PC-9 (cell line): ENCODE measurements at places on chromosomes 5 and 9. TPM values are rescaled to one million over a fixed set of nuclear protein-coding genes. Genes with fewer than 3 reads are reported as not detected.

DNA sequence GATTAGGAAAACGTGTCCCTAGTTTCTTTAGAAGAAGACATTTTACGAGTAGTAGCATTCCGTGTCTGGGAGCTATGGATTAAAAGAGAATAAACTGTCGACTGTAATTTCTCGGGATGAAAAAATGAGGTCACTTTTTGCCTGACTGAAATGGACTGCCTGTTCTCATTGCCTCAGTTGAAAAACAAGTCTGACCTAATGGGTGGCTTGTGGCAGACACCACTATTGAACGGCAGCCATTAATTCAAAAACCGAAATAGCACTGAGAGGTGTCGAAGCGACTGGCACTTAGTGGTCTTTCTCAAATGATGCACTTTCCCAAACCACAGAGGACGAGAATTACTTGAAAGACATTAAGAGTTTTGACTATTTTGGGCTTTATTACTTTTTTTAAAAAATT lies 35.4 kb downstream of the OSTF1 start:
- no peak for DNase-seq
- H3K27me3 ChIP-seq: no peaks in the 10 kb centered on the region
- no peaks in the 10 kb centered on the region for H3K4me1 ChIP-seq
- H3K27ac ChIP-seq: no peak overlapping the region

GRCh38 chr9:109113892-109114609 lies 5.7 kb downstream of the TMEM245 start:
- DNase-seq: no peak
- H3K36me3 ChIP-seq: 0 out of 2 replicates have a peak, but pooled peaks cover 10% of the 10 kb centered on the region
- H3K27me3 ChIP-seq: no peaks in the 10 kb centered on the region
- peaks cover 81% of the 10 kb centered on the region for H3K4me1 ChIP-seq
- H3K27ac ChIP-seq: peak overlapping the region; percentile 15; the same call in 1 of the 2 replicates
- H3K4me3 ChIP-seq: no peak overlapping the region

- no peak overlapping the region for H3K4me3 ChIP-seq
- no peak for DNase-seq
- no peak overlapping the region for H3K27ac ChIP-seq
These were observed 19.9 kb upstream of the FRRS1L start for GRCh38 chr9:109186857-109187520.

DNA sequence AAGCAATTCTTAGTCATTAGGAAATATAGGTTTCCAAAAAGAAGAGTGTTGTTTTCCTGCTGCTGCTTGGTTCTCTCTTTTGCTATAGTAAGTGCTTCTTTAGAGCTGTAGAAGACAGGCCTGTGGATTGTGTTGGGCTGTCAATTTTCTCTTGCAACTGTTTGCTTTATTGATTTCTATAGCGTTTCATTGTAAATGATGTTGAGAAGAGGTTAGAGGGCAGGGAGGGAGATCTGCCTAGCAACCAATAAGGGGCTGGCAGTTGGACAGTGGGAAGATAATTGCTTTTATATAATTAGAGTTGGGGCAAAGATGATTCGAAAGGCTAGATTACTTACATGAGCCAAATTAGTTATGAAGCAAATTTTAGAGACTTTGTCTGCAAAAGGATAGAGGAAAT lies 11.1 kb downstream of the UNC13B start:
- no peak overlapping the region for H3K4me3 ChIP-seq
- H3K4me1 ChIP-seq: no peaks in the 10 kb centered on the region
- H3K36me3 ChIP-seq: no peaks in the 10 kb centered on the region
- H3K27ac ChIP-seq: no peak overlapping the region
- no peaks in the 10 kb centered on the region for H3K27me3 ChIP-seq
- DNase-seq: no peak

DNA sequence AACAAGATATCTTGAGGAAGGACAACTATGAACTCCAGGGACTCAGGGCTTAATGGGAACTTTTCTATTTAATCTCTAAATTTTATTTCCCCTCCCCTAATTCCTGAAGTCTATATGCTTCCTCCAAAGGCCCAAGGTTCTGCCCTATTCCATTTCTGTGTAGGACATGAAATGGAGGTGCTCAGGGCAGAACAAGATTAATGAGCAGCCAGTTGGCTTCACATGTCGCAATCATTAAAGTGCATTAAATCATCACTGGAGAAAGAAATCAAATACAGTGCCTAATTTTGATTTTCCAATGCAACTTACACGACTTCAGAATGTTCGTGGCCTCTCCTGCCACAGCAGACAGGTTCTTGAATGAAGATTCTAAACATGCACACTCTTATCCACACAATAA lies 862.1 kb downstream of the PTPRD start:
- no peaks in the 10 kb centered on the region for H3K4me1 ChIP-seq
- H3K36me3 ChIP-seq: no peaks in the 10 kb centered on the region

DNA sequence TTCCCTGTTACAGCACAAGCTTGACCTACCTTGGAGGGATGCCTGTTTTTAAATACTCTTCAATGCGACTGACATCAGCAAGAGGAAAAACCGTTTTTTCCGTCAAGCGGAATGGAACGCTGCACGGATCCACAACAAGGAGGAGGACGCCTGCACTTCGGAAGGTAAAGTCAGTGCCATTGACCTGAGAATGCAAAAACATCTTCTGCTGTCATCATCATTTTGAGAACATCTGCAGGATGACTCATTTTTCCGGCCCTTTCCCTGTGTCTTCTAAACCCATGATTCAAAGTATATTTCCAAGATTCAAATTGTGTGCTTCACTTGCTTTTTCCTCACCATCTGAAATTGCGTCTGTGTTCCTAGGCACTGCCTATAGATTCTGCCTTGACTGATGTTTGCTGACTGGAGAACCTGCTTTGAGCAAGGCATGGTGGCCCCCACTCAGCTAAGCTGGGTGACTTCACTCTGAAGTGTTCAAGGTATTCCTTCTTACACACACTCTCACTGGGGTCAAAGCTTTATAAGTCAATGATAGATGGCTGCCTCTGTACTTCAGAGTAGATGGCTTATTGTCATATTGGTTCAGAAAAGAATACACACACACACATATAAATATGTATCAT lies 78.1 kb downstream of the CEMIP2 start:
- H3K27ac ChIP-seq: peak overlapping the region; percentile 77
- H3K36me3 ChIP-seq: peaks cover 46% of the 10 kb centered on the region
- DNase-seq: no peak
- peaks cover 56% of the 10 kb centered on the region for H3K4me1 ChIP-seq

DNA sequence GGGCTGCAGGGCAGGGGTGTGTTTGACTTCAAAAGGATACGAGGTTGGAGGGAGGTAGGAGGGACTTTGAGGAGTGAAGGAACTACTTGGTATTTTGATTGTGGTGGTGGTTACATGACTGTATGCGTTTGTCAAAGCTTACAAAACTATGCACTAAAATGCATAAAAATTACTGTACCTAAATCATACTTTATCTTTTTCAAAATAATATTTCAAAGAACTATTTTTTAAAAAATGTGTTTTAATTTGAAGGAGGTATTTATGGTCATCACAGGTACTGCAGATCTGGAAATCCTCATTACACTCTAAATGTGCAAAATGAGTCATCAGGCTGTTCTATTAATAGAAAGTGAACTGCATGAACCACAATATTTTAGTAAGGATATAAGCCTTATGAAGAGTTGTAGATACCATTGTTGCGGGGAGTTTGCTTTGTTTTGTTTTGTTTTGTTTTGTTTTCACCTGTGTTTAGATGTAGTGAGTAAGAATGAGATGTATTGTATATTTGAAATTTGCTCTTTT lies 116.9 kb downstream of the ARRDC3 start:
- no peak for DNase-seq

DNA sequence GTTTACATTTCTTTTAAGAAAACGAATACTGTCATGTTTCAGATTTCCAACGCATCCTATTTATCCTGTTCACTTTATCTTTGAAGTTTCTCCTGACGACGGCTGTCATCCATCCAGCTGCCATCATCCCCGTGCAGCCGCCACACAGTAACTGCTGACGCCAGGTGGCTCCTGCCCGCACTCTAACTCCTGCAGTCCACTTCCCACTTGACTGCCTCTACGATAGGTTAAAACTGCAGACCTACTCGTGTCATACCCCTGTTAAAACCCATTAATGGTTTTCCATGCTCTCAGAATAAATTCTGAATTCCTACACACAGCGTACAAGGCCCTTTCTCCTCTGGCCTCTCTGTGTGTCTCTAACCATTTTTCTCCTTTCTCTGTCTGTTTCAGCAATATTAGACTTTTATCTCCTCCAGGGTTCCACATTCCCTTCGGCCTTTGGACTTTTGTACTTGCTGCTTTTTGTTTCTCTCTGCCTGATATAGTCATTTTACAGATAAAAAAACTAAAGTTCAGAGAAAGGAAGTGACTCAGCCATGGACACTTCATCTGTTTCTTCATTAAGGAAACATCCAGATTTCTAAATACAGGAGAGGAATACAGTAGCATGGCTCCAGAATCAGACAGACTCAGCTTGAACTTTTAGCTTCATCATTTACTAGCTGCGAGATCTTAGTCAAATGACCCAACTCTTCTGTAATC lies 84.9 kb downstream of the ADAMTS12 start:
- H3K4me3 ChIP-seq: no peak overlapping the region
- no peak for DNase-seq
- peaks cover 37% of the 10 kb centered on the region for H3K36me3 ChIP-seq
- H3K27me3 ChIP-seq: no peaks in the 10 kb centered on the region

- H3K36me3 ChIP-seq: no peaks in the 10 kb centered on the region
- DNase-seq: no peak
- H3K27ac ChIP-seq: no peak overlapping the region
- H3K4me3 ChIP-seq: no peak overlapping the region
- H3K4me1 ChIP-seq: no peaks in the 10 kb centered on the region
These were observed 149.1 kb upstream of the TRPM3 start for GRCh38 chr9:71270554-71270953.

DNA sequence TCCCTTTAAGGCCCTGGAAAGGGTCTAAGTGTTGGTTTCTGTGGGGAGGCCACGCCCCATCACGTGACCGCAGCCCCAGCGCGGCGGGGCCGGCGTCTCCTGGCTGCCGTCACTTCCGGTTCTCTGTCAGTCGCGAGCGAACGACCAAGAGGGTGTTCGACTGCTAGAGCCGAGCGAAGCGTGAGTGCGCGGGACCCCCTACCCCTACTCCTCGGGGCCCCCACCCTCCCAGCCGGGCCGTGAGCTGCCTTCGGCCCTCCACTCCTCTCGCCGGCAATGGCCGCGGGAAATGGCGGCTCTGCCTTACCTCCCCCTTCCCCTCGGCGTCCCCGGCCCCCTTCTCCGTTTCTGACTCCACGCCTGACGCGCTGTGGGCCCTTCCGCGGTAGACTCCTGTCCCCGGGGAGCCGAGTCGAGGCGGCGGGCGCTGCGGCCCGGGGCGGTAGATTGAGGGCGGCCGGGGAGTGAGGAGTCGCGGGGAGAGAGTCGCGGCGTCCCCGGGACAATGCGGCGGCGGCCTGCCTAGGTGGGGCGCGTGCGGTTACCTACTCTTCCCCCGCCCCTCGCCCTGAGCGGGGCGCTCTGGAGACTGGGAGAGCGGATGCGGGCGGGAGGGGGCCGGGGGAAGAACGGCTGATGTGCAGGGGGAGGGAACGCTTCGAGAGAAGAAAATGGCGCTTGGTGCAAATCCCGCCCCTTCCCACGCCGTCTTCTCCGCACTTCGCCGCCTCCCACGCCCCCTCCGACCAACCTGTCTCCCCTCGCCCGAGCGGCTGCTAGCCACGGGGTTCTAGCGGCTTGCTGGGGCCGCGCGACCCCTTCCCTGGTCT lies at the start of gene SUB1:
Gene SUB1 (plus strand): TSS at position 112 of the 830 bp plus-strand sequence. CDS start 2,956 bp downstream, outside the sequence.
- peak; percentile 98 for DNase-seq
- peaks cover 18% of the 10 kb centered on the region for H3K36me3 ChIP-seq
- peaks cover 10% of the 10 kb centered on the region for H3K4me1 ChIP-seq
- no peaks in the 10 kb centered on the region for H3K27me3 ChIP-seq

- DNase-seq: no peak
- H3K27me3 ChIP-seq: no peaks in the 10 kb centered on the region
- no peaks in the 10 kb centered on the region for H3K4me1 ChIP-seq
- no peak overlapping the region for H3K4me3 ChIP-seq
These were observed 174.8 kb downstream of the SLC12A2 start for GRCh38 chr5:128258372-128258771.

GRCh38 chr5:55620009-55620765 lies 85.4 kb upstream of the PLPP1 start:
- no peaks in the 10 kb centered on the region for H3K27me3 ChIP-seq
- no peak for DNase-seq
- no peak overlapping the region for H3K27ac ChIP-seq
- no peak overlapping the region for H3K4me3 ChIP-seq
- H3K36me3 ChIP-seq: no peaks in the 10 kb centered on the region
- peaks cover 24% of the 10 kb centered on the region for H3K4me1 ChIP-seq

GRCh38 chr9:126304971-126305320 lies 21.7 kb upstream of the MVB12B start:
- no peaks in the 10 kb centered on the region for H3K27me3 ChIP-seq
- no peaks in the 10 kb centered on the region for H3K36me3 ChIP-seq
- H3K4me3 ChIP-seq: no peak overlapping the region

- no peak overlapping the region for H3K27ac ChIP-seq
- no peak overlapping the region for H3K4me3 ChIP-seq
- H3K27me3 ChIP-seq: no peaks in the 10 kb centered on the region
- no peaks in the 10 kb centered on the region for H3K36me3 ChIP-seq
- peaks cover 24% of the 10 kb centered on the region for H3K4me1 ChIP-seq
These were observed 25.6 kb downstream of the ANKRD55 start for GRCh38 chr5:56207537-56207936.

DNA sequence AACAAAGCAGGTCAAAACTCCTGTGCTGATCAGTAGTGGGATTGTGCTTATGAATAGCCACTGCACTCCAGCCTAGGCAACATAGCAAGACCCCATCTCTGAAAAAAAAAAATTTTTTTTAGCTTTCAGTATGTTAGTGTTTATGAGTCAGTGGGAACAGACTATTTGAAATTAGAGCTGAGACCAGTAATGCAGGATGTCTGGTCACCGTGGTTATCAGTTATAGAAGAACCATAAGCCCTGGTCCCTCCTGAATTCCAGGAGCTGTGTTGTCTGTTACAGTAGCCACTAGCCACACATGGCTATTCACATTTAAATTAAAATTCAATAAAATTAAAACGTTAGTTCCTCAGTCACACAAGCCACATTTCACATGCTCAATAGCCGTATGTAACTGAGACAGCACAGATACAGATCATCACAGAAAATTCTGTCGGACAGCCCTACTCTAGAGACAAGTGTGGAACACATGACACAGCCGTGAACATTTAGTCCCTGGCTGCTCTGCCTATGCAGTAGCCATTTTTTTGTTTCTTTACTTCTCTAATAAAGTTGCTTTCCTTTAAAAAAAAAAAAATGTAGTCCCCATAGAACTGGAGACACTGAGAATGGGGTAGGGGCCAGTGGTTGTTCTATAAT lies 96.1 kb upstream of the SAP30L start:
- peaks cover 12% of the 10 kb centered on the region for H3K4me1 ChIP-seq
- DNase-seq: no peak

Gene PCSK5
- total RNA-seq: 8.2 and 9.8 TPM in 2 replicates

Gene PCDHGB4
- not detected in 2 replicates for total RNA-seq
